ENCODE measurements at places on chromosomes 1 and 21.

DNA sequence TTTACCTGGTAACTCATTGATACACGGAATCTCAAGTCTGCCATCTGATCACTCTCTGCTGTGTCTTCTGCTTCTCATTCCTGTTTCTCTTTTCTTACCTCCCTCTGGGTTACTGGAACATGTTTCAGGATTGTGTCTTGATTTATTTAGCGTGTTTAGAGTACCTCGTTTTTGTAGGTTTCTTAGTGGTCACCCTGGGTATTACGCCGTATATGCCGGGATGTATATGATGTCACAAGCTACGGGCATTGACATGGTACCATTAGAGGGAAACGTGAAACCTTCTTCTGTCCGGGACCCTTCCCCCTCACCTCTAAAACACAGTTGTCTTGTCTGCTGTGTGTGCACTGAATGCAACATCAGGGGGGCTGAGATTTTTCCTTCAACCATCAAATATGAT is 2.8 kb downstream of the ACTRT2 start:
- DNase-seq = peak; percentile 23

DNA sequence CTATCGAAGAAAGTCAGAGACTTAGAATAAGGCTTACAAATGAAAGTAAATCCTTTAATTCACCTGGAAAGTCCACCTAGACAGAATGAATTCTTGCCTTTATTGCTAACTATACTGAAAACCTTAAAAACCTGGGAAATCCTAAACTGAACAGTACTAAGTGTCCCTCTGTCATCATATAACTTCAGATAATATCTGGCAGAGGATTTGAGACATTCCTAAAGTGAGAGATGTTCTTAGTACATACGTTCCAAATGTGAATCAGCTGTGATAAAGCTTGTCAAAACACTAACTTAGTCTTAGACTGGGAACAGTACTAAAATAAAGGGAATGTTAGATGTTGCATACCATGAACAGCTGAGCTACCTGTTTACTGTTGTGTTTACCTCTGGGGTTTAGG is 121.7 kb downstream of the TNFSF18 start:
- no peak for DNase-seq

- DNase-seq = no peak
These were observed 340.3 kb upstream of the SNX7 start for GRCh38 chr1:98321191-98321590.

DNA sequence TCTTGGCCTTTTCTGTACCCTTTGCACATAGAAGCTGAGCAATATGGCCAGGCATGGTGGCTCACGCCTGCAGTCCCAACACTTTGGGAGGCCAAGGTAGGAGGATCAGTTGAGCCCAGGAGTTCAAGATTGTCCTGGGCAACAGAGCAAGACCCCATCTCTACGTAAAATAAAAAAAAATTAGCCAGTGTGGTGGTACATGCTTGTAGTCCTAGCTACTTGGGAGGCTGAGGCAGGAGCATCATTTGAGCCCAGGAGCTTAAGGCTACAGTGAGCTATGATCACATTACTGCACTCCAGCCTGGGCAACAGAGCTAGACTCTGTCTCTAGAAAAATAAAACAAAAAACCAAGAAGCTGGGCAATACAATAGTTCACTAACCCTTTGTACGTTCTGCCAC is 6.3 kb downstream of the ACTA1 start:
- DNase-seq = no peak

DNA sequence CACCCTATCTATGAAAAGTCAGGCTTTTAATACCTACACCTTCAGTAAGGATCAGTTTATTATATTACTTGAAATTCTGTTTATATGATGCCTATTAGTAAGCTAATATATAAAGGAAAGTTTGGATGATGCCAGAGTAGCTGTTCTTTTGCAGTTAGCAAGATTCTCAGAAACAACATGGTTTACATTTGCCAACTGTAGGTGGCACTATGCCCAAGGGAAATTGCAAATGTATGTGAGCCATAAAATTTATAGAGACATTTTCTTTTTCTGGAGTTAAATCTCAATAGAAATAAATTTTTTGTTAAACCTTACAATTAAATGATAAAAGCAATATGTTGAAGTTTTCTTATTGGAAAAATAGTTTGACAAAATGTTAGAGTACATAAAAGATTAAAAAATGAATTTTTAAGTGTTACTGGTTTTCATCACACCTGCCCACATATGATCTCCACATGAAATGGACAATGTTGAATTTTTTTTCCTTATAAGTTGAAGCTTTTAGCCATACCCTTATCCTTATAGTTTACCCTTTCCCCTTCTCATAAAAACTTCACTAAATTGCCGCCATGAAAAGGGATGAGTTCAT is 32.1 kb upstream of the EPHX4 start:
- DNase-seq = peak; percentile 82

GRCh38 chr1:89809556-89809955 is 11.3 kb upstream of the LRRC8D start:
- DNase-seq = no peak

- DNase-seq = peak; percentile 92
These were observed 3.6 kb downstream of the KCNE2 start for GRCh38 chr21:34367320-34367935.

DNA sequence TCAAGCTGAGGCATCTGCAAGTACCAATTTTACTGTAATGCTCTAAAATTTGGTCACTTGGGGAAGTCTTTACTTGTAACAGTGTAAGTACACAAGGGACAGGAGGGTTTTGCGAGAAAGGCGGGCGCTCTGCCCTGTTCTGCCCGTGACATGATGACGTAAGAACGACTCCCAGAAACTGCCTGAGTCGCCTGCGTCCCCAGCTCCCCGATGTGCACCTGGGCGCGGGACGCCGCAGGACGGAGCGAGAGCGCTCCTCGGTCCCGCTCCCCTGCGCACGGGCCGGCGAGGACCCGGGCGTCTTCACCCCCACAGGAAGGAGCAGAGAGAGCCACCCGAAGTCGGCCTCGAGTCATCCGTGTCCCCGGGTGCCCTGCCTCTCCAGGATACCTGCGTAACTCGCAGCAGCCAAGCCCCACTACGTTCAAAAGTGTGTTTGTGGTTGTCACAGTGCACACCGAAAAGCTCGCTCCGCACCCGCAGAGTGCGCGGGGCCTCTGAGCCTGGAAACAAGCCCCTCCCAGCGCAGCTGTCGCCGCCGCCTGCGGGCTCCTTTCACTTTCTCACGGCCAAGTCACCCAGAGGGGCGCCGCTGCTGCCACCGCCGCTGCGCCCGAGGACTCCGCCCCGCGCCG is 3.3 kb upstream of the ZBTB18 start:
- DNase-seq = peak; percentile 89

DNA sequence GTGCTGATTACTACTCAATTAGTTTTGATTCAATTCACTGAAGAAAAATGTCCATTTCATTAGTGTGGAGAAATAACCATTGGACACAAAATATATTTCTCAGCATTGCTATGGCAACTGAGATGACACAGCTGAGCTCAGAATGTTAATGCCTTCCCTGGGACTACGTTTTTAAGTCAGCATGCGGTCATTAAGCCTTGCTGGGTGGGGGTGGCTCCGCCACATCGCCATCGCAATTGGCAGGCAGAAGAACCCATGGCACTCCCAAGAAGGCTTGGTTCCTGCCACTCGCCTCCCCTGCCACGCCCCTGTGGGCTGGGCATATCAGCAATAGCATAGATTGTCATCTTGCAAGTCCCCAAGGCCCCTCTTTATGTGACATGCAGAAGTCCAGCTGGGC is 256.7 kb upstream of the CAMK1G start:
- DNase-seq = no peak

GRCh38 chr1:86491171-86491950 is 22.6 kb downstream of the CLCA1 start:
- DNase-seq = no peak

- no peak for DNase-seq
These were observed 1.7 kb downstream of the DR1 start for GRCh38 chr1:93347334-93347899.

DNA sequence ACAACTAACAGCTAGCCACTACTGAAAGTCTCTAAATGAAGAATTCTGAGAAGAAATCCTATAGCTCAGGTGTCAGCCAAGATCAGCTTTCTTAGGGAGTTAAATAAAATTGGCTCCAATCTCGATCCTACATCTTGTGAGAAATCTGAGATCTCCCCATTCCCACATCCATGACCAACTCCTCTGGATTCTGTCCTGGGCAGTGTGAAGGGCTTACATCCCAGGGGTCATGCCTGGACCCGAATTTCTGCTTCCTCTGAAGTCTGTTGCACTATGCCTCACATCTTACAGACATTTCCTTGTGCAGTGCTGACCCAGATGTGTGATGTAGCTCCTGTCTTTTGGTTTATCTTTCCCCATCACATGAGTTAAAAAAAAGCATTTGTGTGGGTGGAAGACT is 4.8 kb upstream of the TNN start:
- no peak for DNase-seq

All from hematopoietic multipotent progenitor cell treated with erythropoietin and hydrocortisone succinate and interleukin-3 and kit ligand, for 4 days (in vitro differentiated cells).